ENCODE measurements at places on chromosomes 12 and 14.

DNA sequence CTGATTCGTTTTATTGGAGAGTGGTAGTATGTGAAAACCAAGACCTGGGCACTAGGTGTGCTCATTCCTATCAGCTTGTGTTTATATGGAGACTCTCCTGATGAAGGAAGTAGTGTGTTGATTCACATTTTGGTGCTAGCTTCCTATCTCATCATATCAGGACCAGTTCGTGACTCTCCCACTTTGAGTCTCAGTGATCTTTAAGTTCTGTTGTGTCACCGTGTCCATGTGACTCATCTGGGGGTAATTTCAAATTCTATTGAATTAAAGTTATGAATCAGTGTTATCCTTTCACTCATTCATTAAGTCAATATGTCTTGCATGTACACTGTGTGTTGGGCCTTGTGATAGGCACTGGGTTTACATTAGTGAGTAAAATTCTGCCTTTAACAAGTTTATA lies 180.2 kb downstream of the CACNA1C start:
- no peak for DNase-seq

DNA sequence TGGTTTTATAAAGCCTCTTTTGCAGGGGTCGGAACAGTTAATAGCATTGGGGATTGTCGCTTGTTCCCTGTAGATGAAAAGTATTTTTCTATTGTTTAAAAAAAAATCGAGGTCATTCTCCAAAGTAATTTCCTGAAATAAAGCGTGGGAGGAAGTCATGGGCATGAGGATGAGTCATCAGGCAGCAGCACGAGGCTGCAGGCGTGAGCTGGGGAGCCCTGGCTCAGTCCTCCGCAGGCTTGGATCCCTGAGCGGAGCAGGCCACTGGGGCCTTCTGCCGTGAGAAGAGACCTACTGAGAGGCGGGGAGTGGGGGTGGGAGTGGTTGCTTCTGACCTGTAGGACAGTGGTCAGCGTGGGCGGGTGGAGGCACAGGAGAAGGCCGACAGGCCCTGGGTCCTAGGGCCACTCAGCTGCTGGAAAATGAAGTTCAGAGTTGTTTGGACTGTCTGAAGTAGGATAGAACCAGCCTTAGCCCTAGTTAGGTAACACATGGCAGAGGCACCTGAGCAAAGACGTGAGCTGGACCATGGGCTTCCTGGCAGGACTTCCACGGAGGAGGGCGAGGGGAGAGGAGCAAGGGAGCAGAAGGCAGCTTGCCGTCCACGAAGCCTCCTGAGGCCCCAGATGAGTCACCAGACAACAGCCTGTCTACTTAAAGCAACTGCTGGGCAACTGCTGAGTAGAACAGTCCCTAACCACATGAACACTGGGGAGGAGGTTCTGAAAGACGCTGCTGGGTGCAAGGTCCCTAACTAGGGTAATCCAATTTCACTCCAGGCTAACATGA lies 21.1 kb upstream of the LGALS3 start:
- no peak for DNase-seq

DNA sequence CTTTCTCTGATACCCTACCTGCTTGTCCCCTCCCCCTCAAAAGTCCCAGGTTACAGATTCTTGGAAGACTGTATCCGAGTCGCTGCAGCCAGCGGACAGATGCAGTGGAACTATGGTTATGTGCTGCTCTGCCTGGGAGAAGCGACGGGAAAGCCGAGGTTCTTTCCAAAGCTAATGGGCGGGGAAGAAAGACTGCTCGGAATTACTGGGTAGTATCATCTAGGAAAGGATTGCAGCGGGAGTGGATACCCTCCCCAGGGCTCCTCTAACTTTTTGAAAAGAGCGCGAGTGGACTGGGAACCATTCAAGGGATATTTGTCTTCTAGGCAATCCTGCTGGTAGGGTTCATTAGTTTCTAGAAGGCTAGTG lies 1.4 kb downstream of the PTHLH start:
- no peak for DNase-seq

GRCh38 chr14:69615496-69616407 lies 4.4 kb downstream of the SUSD6 start:
- no peak for DNase-seq

GRCh38 chr12:8950221-8950527 lies 729 bp upstream of the M6PR start:
- no peak for DNase-seq

All from activated T-cell treated with anti-CD3 and anti-CD28 coated beads for 24 hours (primary cell).